ENCODE measurements at places on chromosomes 7 and 10.
A peak's percentile ranks its signal among the peaks of the same experiment; 100 is the strongest.

DNA sequence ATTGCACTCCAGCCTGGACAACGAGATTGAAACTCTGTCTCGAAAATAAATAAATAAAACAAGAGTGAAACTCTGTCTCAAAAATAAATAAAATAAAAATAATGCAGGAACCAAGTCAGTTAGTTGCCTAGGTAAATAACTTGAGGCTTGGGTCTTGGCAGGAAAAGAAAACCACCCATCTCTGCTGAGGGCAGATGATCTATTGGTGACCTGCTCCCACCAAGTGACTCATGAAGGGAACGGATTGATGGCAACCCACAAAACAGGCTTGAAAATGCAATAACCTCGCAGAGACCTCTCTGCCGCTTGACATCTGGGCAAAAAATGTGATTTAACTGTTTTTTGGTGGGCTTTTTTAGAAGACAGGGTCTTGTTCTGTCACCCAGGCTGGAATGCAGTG lies 86.6 kb downstream of the CALN1 start:
- DNase-seq, result no peak

DNA sequence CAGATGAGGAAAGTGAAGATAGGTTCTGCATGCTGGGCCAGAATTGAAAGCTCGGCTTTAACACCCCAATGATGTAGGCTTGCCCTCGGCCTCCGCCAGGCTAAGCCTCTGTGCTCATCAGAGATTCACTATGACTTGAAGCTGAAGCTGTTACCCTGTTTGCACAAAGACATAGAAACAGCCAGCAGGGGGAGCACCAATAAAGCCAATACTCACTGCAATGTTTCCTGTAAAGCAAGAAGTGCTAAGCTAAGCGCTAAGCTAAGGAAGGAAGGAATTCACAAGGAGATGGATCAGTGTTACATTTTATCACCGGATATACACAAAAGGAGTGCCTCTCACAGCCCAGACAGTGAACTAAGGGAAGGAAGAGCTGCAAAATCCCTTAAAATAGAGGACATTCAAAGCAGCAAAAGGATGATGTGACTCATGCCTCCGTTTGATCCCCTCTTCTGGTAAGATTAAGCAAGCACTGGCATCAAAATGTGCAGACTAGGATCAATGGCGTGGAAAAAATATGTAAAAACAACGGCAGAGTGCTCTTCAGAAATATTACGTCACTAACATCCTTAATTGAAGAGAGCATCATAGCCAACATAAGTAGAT lies 153.8 kb downstream of the COBL start:
- DNase-seq, result peak; percentile 11

DNA sequence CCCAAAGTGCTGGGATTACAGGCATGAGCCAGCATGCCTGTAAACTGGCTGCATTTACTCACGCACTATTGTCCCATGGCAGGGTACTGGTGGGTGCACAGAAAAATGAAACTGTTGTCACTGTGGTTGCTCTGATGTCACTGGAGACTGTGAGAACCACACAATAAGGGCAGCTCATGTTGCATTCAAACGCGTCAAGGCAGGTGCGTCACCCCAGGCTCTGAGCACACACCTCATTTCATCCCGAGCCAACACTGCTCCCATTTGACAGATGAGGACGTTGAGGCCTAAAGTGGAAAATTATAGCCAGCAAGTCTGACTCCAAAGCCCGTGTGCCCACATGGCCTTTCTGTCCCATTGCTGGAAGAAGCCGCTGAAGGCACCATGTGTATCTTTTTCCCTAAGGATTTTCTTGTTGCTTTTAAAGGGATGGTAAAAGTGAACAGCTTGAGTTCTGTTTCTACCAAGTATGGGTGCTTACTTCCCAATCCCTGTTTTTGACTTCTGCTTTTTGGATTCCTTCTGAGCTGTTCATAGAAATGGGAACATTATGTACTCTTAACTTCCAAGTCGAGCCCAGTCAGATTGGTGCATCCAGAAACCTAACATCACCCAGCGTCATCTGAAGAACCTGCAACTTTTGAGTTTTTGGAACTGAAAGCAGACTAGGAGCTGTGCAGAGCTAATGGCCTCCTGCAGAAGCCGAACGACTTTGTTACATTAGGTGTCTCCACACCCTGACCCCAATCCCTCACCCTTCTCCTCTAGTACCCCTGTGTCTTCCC lies 60.1 kb upstream of the CARD11 start:
- no peak for DNase-seq

DNA sequence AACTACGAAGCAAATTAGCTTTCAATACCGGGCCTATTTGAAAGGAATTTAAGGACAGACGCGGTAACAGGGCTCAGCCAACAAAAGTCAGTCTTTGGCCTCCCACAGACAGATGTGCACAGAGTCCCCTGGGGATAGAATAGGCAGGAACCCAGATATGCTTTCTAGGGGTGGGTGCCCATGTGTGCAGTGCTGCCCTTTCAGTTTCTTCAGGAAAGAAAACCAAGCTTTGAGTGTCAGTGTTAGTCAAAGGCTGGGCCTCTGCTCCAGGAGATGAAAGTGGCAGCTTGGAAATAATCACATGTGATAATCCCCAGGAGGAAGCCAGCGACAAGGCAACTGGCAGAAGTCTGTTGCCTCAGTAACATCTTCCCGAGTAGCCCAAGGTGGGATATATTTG lies 43.8 kb upstream of the CSTF2T start:
- no peak for DNase-seq

GRCh38 chr10:47264797-47265281 lies 35.2 kb upstream of the GDF10 start:
- peak; percentile 46 for DNase-seq

- no peak for DNase-seq
These were observed 39.3 kb downstream of the FAM13C start for GRCh38 chr10:59323036-59323459.

- no peak for DNase-seq
These were observed 235.1 kb upstream of the CXCL12 start for GRCh38 chr10:44619975-44620374.

- DNase-seq, result no peak
These were observed 37.5 kb downstream of the CASD1 start for GRCh38 chr7:94547126-94547525.

GRCh38 chr7:142585425-142585824 lies 163.8 kb upstream of the PRSS1 start:
- no peak for DNase-seq

- DNase-seq, result no peak
These were observed 40.9 kb downstream of the NSUN6 start for GRCh38 chr10:18610517-18610916.

- no peak for DNase-seq
These were observed 12.4 kb downstream of the ABLIM1 start for GRCh38 chr10:114645706-114646105.

DNA sequence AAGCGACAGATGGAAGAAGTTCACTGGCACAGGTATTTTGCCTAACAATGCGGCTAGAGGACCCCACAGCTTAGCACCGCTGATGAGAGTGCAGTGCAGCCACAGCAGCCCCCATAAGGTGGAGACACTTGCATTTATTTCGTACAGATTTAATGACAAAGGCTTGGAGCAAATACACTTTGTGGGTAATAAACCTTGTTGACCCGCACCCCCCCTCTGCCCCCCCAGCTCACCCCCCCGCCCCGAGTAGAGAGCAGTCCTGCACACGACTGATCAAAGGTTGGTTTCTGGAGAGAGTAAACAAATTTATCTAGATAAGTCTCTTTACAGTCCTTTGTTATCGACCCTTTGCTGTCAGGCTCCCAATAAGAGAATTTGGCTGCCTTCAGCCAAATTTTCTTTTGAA lies 96.7 kb upstream of the LRGUK start:
- no peak for DNase-seq

GRCh38 chr7:20199015-20199737 lies 18.0 kb downstream of the MACC1 start:
- no peak for DNase-seq

GRCh38 chr7:16300361-16300895 lies 120.9 kb downstream of the CRPPA start:
- no peak for DNase-seq

GRCh38 chr10:98790817-98791216 lies 344.1 kb upstream of the HPS1 start:
- DNase-seq, result no peak

GRCh38 chr10:97140902-97141745 lies 44.6 kb downstream of the SLIT1 start:
- no peak for DNase-seq

DNA sequence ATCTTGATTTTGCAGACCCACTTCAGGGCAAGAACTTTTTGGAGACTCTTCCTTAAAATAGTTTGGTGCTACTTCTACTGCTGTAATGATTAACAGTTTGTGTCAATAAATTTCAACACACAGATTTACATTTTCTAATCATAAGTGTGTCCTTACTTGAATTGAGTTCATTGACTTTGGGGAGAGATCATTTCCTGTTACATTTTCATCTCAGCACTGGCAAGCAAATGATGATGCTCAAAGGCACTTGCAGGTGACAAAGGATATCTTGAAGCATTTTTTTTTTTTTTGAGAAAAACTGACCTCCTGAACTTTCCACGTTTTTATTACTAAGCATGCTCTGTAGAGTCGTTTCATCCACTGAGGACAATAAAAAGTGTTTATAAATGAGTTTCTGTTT lies 52.7 kb downstream of the GPR85 start:
- no peak for DNase-seq

DNA sequence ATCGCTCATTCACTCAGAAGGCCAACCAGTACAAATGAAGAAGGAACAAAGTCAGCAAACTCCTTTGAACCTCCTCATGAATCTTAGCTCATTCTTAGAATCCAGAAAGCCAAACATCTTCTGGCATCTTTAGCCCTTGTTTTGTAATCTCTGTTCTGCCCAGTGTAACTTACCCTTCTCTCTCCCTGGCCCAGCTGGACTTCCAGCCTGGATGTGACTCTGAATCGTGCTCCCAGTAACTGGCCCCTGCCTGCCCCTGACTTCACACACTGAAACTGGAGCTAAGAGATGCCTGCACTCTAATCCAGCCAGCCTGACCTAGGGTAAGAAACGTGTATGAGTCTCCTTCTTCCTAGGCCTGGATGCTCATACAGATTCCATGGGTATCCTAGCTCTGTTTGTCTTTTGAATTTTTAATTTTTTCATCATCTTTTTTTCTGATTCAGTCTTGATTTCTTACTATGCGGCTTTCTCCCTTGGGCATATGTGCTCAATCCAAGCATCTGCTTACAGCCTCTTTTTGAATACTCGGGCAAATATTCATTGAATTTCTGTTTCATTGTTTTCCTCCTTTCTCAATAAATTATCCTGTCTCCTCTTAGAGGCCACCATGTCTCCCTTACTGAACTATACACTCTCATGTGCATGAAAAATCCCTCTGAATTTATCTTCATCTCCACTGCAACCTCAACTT lies 845.6 kb upstream of the AUTS2 start:
- no peak for DNase-seq

DNA sequence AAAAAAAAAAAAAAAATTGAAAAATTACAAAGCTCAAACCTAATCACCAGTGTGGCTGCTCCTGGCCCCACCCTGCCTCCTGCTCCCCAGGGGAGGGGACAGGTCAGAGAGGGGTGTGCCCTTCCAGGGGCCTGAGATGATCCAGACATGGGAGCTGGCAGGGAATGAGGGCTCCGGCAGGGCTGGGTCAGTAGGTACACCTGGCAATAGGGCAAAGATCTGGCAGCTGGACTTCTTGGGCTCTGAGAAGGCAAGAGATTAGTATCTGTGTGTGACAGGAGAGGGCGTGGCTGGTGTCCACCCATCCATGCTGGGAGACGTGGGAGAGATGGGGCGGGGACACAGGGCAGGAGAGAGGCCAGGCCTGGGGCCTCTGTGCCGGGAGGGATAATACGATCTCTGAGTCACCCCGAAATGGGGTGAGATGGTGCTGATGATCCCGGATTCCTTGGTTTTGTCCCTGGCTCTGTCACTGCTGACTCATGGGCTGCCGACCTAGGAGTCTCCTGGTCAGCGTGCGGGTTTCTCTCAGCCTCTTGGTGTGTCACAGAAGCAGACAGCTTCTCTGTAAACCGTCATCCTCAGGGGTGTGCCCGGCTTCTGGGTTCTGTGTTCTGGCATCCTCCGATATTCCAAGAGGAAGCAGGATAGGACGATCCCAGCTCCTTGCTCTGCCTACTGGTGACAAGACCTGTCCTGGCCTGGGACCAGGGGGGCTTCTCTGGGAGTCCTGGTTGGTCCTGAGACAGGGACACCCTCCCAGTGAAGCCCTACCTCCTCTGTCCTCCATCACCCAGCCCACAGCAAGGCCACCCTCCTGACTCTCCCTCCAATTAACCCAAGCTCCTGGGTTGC lies 8.2 kb upstream of the CLDN4 start:
- DNase-seq, result no peak

DNA sequence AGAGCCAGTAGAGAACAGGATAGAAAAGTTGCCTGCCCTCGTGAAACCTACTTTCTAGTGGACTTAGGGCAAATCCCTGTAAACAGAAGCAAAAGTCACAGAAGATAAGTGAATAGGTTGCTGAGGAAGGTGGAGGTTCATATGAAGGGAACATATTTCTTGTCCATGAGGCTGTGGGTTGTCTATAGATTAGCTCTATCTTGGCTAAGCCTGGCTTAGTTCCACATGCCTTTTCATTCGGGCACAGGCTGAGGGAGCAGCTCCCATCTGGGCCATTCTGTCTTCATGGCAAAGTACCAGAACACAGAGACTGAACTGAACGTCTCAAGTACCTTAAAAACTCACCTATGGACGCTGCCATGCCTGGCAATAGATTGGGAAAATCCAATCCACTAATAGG lies 45.3 kb downstream of the BZW2 start:
- DNase-seq, result no peak

- no peak for DNase-seq
These were observed 1.6 kb downstream of the EMX2 start for GRCh38 chr10:117544004-117544701.

DNA sequence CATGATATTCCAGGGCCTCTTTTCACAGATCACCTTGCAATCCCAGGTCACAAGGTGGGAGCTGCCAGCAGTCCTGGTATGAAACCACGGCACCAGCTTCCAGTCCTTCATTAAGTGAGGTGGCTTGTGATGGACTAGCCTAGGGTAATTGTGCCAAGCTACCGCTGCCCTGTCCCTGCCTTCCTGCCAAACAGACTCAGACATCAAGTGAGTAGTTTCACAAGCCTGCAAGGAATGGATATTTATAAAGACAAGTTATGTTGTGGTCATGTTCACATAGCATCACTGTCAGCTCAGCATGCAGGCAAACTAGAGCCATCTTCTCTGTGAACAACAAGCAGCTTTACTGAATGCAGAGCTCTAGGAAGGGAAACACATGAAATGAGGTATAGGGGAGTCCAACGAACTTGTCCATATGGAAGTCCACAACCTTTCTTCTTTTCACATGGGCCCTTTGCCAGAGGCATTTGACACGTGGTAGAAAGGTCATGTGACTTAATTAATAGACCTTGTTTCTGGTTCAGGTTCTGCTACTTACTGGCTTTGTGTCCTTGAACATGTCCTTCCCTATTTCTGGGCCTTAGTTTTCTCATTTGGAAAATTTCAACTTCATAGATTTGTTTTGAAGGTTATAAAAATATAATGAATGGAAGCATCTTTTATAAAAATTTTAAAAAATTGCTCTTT lies 1061.2 kb downstream of the KCNMA1 start:
- no peak for DNase-seq

GRCh38 chr10:119233821-119234220 lies 26.4 kb downstream of the GRK5 start:
- no peak for DNase-seq

All from stimulated activated CD4-positive, alpha-beta T cell treated with anti-CD3 and anti-CD28 coated beads, Interleukin-15, amount 100 ng/mL, for 1 hour (primary cell).